Myometrial cell (primary cell): ENCODE measurements at places on chromosomes 11 and 22. TPM values are rescaled to one million over a fixed set of nuclear protein-coding genes. Genes with fewer than 3 reads are reported as not detected.

The IL18 gene
- total RNA-seq, result 22.3 and 26.8 TPM in 2 replicates

The SYTL2 gene
- 6.9 and 40.6 TPM in 2 replicates for total RNA-seq

The C22orf31 gene
- not detected in 2 replicates for total RNA-seq

The THYN1 gene
- 51.4 and 77.3 TPM in 2 replicates for total RNA-seq

The TECTA gene
- under 0.01 and 0.18 TPM in 2 replicates for total RNA-seq

The RCOR2 gene
- total RNA-seq, result 1.7 and 3.0 TPM in 2 replicates

The DENND6B gene
- total RNA-seq, result 1.4 and 5.0 TPM in 2 replicates

The DEPDC7 gene
- total RNA-seq, result 8.9 and 11.8 TPM in 2 replicates

The OR51S1 gene
- total RNA-seq, result not detected in 2 replicates

The OR56A1 gene
- not detected in 2 replicates for total RNA-seq

The INPP5J gene
- total RNA-seq, result 0.18 and 0.86 TPM in 2 replicates

The KREMEN1 gene
- 4.3 and 4.4 TPM in 2 replicates for total RNA-seq

The MOGAT2 gene
- not detected in 2 replicates for total RNA-seq

The OLFML1 gene
- total RNA-seq, result 0.53 TPM in 1 of 2 replicates, not detected in the other

The PDGFD gene
- total RNA-seq, result 4.3 and 7.1 TPM in 2 replicates

The GSTT2B gene
- total RNA-seq, result 1.8 and 2.6 TPM in 2 replicates

The VPREB1 gene
- not detected in 2 replicates for total RNA-seq

The SMIM35 gene
- total RNA-seq, result not detected in 2 replicates

The SMTNL1 gene
- not detected in 2 replicates for total RNA-seq

The LRRC56 gene
- 0.71 and 1.4 TPM in 2 replicates for total RNA-seq
